ENCODE measurements at places on chromosomes 7 and 10.

DNA sequence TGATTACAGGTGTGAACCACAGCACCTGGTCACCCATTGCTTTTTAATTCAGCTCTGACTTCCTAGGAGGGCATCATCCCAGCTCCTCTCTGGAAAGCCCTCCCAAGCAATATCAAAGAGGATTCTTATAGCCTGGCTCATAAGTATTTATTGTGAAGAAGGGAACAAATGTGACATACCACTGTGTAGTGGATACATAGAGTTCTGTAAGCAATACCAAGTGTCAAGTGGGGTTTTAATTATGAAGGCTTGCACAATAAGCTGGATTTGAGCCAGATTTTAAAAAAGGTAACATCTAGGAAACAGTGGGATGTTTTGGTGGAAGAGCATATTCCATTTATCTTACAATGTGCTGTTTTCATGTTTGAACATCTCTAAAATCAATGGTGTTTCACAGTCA is 19.0 kb upstream of the PRTFDC1 start:
- DNase-seq: no peak

GRCh38 chr10:73917566-73918305 is 6.8 kb downstream of the PLAU start:
- no peak for DNase-seq

- DNase-seq: peak; percentile 56
Observed at GRCh38 chr10:49592726-49593563, 17.2 kb upstream of the SLC18A3 start.

GRCh38 chr7:157544980-157545680 is 208.3 kb downstream of the DNAJB6 start:
- DNase-seq: no peak

- peak; percentile 59 for DNase-seq
Observed at GRCh38 chr7:120805636-120806388, 52.1 kb downstream of the TSPAN12 start.

GRCh38 chr7:147878912-147879661 is 711.5 kb upstream of the C7orf33 start:
- DNase-seq: no peak

DNA sequence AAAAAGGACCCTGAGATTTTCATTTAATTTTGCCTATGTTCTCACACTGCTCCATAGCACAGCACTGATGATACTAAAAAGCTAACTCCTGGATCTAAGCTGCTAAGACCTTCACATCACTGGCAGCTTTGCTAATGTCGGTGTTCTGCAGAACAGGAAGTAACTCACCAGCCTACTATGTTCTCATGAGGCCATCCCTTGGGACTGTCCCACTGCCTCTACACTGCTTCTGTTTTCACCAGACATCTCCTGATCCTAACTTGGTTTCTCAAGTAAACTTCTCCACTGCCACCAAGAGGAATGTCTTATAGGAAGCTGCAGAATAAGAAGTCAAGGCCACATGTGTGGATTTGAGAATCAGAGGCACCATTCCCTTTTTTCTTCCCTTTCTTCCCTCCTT is 15.1 kb downstream of the HTR7 start:
- DNase-seq: no peak

DNA sequence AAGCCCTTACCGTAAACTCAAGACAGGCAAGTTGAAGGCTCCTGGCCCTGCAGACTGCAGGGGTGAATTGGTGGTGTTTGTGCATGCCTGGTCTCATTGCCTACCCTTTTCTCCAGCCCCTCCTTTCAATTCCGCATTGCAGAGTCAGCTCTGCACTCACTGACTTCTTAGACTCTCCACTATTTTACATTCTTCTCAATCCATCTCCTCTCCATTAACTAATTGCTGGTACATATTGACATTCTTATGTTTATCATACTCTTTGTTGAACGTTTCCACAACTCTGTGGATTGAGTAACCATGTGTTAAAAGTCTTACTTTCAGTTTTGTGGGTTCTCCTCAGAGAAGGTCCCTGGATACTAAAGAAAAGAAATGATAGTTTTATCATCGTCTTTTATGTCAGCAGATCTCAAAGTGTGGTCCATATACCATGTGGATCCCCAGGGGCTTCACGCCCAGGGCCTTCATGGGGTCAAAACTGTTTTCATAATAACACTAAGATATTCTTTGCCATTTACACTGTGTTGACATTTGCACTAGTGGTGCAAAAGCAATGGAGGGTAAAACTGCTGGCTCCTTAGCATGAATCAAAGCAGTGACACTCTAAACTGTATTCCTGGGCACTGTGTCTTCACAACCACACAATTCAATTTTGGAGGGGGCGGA is 135.4 kb upstream of the FZD1 start:
- no peak for DNase-seq

GRCh38 chr7:26490640-26491624 is 199.3 kb downstream of the SNX10 start:
- no peak for DNase-seq

- DNase-seq: no peak
Observed at GRCh38 chr7:129742256-129742655, 130.7 kb downstream of the NRF1 start.

GRCh38 chr7:24582166-24582565 is 8.9 kb downstream of the PALS2 start:
- DNase-seq: no peak

GRCh38 chr10:21587391-21587790 is 53.4 kb downstream of the MLLT10 start:
- no peak for DNase-seq

DNA sequence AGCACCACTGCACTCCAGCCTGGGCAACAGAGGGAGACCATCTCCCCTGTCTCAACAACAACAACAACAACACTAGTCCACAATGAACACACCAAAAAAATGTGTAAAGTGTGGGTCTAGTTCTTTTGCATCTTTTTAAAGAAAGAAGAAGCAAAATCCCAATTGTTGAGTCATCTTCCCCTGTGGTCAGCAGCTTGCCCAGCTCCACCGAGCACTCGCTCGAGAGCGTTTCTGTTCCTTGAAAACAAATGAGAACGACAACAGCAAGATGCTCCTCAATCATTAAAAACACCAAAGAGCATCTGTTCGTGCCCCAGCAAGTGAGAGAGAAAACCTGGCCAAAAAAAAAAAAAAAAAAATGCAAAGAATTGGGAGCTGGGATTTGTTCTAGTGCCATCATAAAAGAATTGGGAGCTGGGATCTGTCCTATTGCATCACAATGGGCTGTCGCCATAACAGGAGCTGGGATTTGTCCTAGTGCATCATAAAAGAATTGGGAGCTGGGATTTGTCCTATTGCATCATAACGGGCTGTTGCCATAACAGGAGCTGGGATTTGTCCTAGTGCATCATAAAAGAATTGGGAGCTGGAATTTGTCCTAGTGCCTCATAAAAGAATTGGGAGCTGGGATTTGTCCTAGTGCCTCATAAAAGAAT is 118.1 kb downstream of the PTPRN2 start:
- DNase-seq: no peak

DNA sequence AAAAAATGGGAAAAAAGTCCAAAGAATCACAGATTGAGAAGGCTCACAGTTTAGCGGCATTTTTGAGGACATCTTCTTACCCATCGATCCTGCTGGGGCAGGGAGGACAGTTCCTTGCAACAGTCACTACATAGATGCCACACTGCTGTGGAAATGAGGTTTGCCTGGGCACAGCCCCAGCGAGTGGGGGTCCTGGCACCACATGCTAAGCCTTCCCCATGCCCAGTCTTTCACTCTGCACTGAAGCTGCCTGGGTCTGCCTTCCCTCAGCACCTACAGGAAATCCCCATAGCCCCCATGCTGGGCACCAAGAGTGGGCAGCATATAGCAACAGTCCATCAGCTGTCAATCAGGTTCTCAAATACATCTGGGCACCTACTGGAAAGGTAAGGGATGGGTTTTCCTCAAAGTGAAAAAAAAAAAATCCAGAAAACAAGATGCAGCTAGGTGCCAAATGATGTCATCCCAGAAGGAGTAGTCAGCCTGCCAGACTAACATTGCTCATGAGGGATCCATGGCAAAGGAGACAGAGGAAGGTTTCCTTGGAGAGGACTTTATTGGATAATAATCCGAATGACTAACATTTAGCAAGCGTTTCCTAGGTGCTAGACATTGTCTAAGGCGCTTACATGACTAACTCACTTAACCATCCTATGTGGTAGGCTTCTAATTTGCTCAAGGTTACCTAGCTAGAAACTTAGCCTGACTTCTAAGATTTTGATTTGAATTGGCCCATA is 125.7 kb upstream of the CXCL12 start:
- no peak for DNase-seq

DNA sequence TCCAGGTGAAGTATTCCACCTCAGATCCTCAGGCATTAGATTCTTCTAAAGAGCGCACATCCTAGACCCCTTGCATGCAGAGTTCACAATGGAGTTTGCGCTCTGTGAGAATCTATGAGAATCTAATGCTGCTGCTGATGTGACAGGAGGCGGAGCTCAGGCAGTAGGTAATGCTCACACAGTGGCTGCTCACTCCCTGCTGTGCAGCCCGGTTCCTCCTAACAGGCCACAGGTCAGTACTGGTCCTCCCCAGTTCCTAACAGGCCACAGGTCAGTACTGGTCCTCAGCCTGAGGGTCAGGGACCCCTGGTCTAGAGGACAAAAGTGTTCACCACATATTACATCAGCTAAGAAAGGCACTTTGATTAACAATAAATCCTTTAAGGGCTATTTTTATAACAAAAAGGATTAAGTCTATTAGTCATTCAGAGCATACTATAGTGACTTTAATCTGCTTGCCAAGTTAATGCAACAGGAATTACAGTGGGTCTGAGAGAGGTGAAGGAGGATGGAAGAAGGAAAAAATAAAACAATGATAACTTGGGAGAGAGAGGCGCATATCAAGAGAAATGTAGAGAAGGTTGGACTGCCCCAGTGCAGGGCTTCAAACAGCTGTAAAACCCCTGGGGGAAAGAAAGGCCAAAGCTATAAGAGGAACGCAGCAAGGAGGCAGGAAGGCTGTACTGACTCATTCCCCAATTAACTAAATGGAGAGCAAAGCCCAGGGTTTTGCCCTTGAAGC is 49.2 kb downstream of the CUL2 start:
- DNase-seq: no peak

DNA sequence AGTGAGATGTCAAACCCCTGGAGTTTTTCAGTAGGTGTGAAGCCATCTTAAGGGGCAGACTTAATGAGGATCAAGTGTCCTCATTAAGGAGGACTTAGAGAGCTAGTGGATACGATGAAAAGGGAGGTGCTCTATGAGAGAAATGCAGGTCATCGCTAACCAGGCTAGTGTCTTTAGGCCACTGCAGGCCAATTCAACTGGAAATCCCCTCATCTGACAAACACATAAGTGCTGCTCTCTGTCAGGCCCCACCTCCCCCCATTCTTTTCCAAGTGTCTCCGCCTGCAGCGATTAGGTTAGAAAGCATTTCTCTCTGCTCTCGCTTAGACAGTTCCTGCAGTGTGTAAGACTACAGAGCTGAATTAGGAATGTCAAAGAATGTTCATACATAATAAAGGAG is 33.7 kb downstream of the RBM28 start:
- no peak for DNase-seq

DNA sequence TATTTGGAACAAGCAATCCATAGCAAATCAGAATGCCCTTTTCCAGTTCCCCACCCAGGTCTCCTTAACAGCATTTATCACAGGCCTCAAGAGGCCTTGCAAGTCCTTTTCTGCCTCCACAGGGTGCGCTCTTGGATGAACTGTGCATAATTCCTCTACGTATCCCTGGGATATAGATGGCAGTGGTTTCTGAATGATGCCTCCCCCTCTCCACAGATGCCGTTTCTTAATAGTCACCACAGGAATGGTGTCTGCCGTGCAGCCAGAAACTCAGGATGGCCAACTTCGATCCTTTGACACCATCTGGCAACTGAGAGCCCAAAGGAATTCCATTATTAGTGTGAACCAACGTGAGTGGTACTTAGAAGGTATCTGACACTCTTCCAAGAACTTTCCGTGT is 43.1 kb downstream of the JAZF1 start:
- no peak for DNase-seq

- no peak for DNase-seq
Observed at GRCh38 chr7:16651396-16652239, 5.6 kb downstream of the BZW2 start.

GRCh38 chr10:113071446-113071845 is 121.4 kb downstream of the TCF7L2 start:
- DNase-seq: no peak

All from CD4-positive, alpha-beta T cell treated with Interleukin-2 at 100 ng/mL for 4 hours (primary cell).